ENCODE measurements at places on chromosomes 11 and 22. TPM values are rescaled to one million over a fixed set of nuclear protein-coding genes. Genes with fewer than 3 reads are reported as not detected.

The ACTN3 gene
- not detected for total RNA-seq

DNA sequence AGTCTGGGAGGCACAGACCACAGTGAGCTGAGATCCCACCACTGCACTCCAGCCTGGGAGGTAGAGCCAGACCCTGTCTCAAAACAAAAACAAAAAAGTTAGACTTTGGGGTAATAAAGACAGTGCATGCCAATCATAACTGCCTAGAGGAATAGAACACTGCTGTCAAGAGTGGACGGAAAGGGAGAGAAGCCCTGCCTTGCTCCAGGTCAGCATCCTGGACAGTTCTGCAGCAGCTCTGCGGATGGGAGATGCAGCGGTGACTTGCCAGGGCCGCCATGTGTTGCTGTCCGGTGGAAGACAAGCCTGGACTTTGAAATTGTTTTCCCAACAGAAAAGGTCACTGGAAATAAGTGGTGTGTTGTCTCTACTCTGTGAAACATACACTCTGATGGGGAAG lies 618.2 kb downstream of the TBC1D22A start:
- DNase-seq, result no peak

The NLRP6 gene
- 0.30 TPM for total RNA-seq

The PLET1 gene
- total RNA-seq, result not detected

The EPS8L2 gene
- 12.2 TPM for total RNA-seq

DNA sequence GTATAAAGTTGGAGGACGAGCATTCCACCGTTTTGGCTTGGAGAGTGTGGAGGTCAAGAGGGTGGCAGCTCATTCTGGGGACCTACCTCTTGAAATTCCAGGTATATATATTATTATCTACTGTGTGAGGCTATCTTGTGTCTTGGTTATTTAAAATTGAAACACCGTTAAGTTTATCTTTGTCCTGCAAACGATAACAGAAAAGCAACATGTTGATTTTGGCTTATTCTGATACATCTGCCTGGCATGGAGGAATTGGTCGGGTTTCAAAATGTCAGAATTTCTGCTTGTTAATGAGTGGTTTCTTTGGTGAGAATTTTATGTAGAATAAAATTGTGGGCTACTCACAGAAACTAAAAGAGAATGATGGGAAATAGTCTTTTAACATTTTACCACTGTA lies 54.4 kb downstream of the SVIP start:
- no peak for DNase-seq

GRCh38 chr22:17984114-17984513 lies 40.2 kb downstream of the MICAL3 start:
- DNase-seq, result no peak

GRCh38 chr11:78261828-78262227 lies 73.1 kb downstream of the USP35 start:
- no peak for DNase-seq

The P4HA3 gene
- total RNA-seq, result 0.64 TPM

The RAPSN gene
- not detected for total RNA-seq
